ENCODE measurements at places on chromosomes 6 and 20. TPM values are rescaled to one million over a fixed set of nuclear protein-coding genes. Genes with fewer than 3 reads are reported as not detected.

Gene SLC16A10
- 3.2 TPM for total RNA-seq

Gene RAMACL
- 0.32 TPM for total RNA-seq

Gene LRFN2
- total RNA-seq: 0.08 TPM

Gene PDYN
- not detected for total RNA-seq

Gene SLC17A1
- not detected for total RNA-seq

Gene RBPJL
- total RNA-seq: not detected

Gene BAK1
- total RNA-seq: 77.6 TPM

Gene ZSWIM1
- 9.8 TPM for total RNA-seq

Gene SLC13A3
- total RNA-seq: not detected

Gene DSP
- 0.04 TPM for total RNA-seq

Gene IMPG1
- not detected for total RNA-seq

Gene POM121L2
- not detected for total RNA-seq

Gene CTCFL
- total RNA-seq: not detected

Gene BPIFA1
- not detected for total RNA-seq

Gene CCN2
- total RNA-seq: not detected

Gene CYP24A1
- total RNA-seq: not detected

Gene GSTA3
- total RNA-seq: not detected

Gene SSTR4
- not detected for total RNA-seq

Gene RAB5IF
- 97.0 TPM for total RNA-seq

Gene ANGPT4
- total RNA-seq: not detected

Gene NELFE
- total RNA-seq: 65.2 TPM

Gene TSHZ2
- total RNA-seq: 8.1 TPM

Gene GPSM3
- total RNA-seq: 282 TPM

Gene IL20RA
- total RNA-seq: not detected

Data from activated CD4-positive, alpha-beta T cell treated with anti-CD3 and anti-CD28 coated beads, Interleukin-2, amount 10 ng/mL, durations not matched to agents 7 days and 5 days (primary cell).